CD8-positive, alpha-beta T cell (primary cell): ENCODE measurements at places on chromosomes 16 and 17. TPM values are rescaled to one million over a fixed set of nuclear protein-coding genes. Genes with fewer than 3 reads are reported as not detected.

The ABCC12 gene
- not detected for total RNA-seq

DNA sequence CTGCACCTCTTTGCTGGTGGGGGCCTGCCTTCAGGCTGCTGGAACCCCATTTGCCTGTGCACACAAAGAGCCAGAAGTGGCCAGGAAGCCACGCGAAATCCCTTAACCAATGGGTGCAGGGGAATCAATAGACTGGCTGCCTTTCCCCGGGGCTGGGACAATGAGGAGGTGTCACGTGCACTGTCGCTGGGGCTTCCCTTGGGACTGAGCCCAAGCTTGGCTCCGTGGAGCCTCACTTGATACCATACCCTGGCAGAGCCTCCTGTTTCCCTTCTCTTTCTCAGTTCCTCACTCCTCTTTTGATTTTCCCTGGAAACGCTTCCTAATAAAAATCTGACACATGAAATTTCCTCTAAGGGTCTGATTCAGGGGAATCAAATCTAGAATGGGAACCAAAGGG, 38.8 kb upstream of the C16orf82 start:
- no peak for DNase-seq

DNA sequence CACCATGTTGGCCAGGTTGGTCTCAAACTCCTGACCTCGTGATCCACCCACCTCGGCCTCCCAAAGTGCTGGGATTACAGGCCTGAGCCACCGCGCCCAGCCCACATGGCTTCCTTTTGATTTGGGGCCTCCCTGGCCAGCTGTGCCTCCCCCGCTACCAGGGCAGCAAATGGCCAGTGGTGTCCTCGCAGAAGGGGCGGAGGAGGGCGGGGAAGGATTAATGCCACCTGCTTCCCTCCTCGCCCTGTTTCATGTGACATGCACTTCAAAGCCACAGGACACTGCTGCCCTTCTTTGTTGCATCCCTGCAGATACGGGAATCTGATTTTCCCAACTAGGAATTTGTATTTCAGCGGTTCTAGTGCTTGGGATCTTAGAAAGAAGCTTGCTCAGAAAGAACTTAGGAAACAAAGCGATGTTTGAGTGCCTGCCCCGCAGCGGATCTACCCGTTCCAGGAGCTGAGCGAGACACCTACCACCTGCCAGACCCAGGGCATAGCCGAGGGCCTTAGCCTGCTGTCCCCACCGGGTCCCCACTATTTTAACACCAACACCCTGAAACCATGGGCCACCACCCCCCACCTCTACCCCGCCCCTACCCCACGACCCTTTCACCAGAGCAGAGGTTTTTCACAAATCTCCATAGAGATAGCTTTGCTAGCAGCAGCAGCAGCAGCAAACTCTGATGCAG, 37.7 kb upstream of the CCDC182 start:
- no peak for DNase-seq

The SLX4 gene
- total RNA-seq, result 5.1 TPM

GRCh38 chr16:72649254-72649944, 398.5 kb downstream of the ZFHX3 start:
- DNase-seq, result no peak

The YBX2 gene
- total RNA-seq, result not detected

The NAA38 gene
- total RNA-seq, result 14.3 TPM

DNA sequence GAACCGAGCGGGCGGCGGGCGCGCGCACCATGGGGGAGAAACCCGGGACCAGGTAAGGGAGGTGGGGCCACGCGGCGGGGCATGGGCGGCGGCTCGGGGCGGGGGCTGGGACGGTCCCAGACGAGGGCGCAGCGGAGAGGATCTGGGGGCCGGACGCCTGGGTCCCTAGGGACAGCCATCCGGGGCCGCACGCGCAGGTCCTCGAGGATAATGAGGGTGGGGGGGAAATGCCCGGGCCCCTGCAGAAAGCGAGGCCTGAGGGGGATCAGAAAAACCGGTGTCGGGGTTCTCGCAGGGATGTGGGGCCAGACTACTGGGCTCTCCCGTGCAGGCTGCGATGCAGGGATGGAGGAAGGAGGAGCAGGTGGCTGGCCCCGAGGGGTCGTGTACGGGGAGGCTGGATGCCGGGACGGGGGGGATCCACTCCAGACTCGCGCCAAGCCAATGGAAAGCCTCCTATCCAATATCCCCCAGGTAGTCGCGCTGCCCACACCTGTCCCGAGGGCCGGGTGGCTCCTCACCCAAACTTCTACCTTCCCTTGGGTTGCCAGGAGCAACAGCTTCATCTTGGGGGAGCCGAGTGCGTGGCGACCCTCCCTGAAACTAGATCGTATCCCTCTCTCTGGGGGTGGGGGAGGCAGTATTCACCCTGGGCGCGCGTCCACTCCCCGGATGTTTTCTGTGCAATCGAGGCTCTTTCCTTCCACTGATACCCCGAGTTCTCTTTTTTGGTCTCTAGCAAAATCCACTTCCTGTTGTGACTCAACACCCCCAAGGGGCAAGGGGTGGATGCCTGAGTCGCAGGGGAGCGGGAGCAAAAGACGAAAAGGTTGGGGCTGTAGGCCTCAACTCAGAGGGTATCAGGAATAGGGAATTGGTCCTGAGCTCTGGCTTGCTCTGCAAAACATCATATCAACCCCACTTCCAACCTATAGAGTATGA, 532 bp downstream of the ARRB2 start:
- peak; percentile 75 for DNase-seq

GRCh38 chr17:7079581-7080455, at the start of gene CLEC10A:
Gene CLEC10A (minus strand): TSS chr17:7080251. CDS start chr17:7078812, 1,439 bp downstream.
- DNase-seq, result no peak

The CNTNAP4 gene
- not detected for total RNA-seq

GRCh38 chr17:78862073-78863023, 21.7 kb upstream of the USP36 start:
- DNase-seq, result no peak

The ABCA8 gene
- not detected for total RNA-seq

The PIRT gene
- total RNA-seq, result not detected

The EFCAB13 gene
- 10.7 TPM for total RNA-seq

The CACNG1 gene
- total RNA-seq, result not detected

The LPO gene
- total RNA-seq, result not detected

- no peak for DNase-seq
These were observed 89.8 kb upstream of the GNAO1 start for GRCh38 chr16:56101480-56101879.

DNA sequence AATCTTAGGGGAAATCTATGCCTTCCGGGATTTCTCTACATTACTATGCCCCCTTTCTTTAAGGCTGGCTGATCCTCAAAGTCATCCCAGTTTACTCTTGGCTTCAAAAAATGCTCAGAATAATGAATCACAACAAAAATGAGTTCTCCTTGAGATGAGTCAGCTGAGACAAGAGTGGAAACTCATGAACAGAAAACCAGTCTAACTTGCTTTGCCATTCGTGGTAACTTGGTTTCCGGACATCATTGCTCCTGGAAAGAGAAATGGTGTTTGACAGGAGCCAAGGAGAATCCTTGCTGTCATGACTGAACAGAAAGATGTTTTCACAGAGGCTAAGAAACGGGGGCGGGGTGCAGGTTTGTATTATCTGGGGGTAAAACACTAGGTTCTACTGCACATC, 435.6 kb upstream of the DYNLRB2 start:
- no peak for DNase-seq

The FOXJ1 gene
- 2.2 TPM for total RNA-seq

- DNase-seq, result no peak
These were observed 2.3 kb downstream of the BAHCC1 start for GRCh38 chr17:81397314-81398175.

The HEATR9 gene
- 2.1 TPM for total RNA-seq

- no peak for DNase-seq
These were observed 23.0 kb downstream of the NLRC5 start for GRCh38 chr16:57012353-57012752.

- no peak for DNase-seq
These were observed 38.8 kb downstream of the IST1 start for GRCh38 chr16:71933913-71934695.

DNA sequence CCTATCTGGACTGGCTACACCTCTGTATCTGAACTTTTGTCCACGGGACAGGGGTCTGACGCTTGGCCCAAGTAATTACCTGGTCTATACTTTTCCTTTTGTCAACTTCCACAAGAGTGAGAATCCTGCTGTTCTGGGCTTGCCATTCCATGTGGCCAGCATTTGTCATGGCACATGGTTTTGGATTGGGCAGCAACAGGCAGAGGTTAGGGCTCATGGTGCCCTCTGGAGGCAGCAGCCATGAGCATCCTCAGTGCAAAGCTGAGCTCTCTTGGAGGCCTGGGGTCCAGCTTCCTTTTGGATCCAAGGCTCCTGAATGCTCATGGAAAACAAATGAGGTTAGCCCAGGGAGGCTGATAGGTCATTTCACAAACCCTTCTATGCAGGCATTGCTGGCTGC, 7.5 kb upstream of the EDC4 start:
- DNase-seq, result peak; percentile 40

The KRT40 gene
- not detected for total RNA-seq

DNA sequence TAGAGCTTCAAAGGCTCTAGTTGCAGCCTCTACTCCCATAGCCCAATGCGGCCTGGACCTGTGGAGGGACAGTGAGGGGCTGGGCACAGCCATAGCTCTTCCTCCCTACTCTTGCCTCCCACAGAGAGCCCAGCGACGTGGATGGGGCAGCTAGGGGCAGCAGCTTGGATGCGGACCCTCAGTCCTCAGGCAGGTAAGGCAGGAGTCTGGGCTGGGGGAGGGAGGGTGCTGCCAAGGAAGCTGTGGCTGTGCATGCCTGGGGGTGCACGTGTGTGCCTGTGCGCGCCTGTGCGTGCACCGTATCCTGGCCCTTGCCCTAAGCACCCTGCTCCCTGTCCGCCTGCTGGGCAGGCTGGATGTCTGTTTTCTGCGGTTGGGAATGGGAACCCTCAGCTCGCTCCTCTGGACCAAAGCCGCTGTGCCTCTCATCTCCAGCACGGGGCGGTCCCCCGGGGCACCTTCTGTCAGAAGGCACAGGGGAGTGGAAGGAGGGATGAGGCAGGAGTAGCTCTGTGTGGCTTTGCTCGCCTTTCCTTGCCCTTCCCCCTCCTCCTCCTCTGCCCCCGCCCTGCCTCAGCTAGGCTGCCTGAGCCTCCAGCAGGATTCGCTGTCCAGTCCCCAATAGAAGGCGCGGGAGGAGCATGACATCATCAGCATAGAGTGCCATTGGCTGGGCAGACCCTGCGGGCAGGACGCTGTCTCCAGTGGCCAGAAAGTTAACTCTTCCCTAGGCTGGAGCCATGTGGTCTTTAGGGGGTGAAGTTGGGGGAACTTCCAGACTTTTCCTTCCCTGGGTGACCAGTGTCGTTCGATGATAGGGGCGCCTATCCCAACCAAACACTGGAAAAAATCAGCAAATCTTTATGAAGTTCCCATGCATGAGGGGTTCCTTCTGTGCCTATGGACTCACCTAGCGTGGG, 797 bp downstream of the PRCD start:
- DNase-seq, result no peak

DNA sequence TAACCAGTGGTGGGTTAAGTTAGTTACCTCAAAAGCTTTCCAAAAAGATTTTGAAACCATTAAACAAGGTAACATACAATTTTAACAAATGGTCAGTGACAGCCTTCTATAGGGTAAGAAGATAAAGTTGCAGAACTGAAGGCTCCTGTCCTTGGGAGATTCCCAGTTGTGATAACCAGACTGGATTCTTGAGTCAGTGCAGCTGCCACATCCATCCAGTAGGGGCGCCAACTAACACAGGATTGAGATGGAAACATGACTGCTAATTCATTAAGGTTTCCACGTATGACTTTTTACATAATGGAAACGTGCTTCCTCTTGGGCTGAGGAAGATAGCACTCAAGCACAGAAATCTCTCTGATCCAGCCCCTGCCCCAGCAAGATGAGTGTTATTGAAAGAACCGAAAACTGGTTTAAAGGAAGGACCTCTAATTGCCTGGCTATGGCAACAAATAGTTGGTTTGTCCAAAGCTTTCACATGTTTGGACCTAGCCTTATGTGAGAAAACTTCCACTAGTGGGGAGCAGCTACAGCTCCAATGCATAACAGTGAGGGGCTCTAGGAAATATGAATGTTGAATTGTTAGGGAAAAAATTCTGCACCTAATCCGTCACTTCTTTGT, 269.8 kb upstream of the MYOCD start:
- DNase-seq, result no peak

GRCh38 chr16:2883458-2883908, 468 bp downstream of the FLYWCH2 start:
- no peak for DNase-seq

GRCh38 chr17:17877529-17878358, 41.0 kb upstream of the SREBF1 start:
- DNase-seq, result no peak

The SLC38A8 gene
- not detected for total RNA-seq

DNA sequence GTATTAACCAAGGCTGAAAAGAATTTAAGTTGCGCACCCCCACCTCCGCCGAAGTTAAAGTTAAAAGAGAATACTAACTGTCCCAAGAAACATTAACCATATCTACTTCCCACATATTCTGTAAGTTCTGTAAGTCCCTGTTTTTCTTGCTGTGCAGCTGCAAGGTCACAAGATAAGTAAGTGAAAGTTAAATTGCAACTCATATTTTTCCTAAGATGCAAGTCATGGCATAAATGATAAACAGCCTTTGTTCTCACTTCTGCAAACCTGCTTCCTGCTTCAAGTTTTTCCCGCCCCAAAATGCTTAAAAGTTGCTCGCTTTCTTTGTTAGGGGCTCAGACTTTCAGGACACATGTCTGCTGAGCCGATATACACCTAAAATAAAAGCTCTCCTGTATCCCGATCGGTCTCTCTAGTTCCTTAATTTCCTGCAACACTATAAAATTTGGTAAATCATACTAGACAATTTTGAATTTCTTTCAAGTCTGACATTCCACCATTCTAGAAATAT, 32.6 kb upstream of the ABCA9 start:
- DNase-seq, result no peak

The KIFC3 gene
- 1.1 TPM for total RNA-seq

GRCh38 chr17:42408061-42408460, 15.0 kb downstream of the CAVIN1 start:
- no peak for DNase-seq

The HIGD1B gene
- total RNA-seq, result not detected

GRCh38 chr17:36085765-36086164, 4.2 kb downstream of the CCL3 start:
- DNase-seq, result no peak

DNA sequence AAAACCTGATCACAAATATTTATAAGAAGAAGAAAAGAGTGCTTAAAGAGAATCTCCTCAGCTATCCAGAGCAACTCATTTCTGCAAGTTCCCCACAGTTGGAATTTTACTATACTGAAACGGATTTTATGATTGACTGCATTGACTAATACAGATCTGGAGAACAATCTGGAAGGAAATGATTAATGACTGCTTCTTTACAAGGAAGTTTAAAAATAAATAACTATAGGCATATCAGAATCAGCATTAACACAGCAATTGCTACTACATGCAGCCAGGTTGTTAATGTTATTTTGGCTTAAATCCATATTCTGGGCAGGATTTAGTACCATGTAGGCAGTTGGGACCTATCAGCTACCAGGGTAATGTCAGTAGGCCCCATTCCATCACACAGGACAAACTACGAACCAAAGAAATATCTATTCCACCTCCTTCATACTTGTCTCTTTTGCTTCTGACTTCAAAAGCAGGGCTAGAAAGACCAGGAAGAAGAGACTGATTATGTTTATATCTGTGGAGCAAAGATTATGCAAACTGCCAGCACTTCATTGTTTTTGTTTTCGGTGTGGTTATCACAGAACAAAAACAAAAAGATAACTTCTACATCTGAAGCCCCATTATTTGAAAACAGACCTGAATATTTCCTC, 3.9 kb downstream of the SKAP1 start:
- no peak for DNase-seq

GRCh38 chr17:51351080-51351479, 90.7 kb downstream of the UTP18 start:
- no peak for DNase-seq

The CLEC3A gene
- not detected for total RNA-seq

The MRM1 gene
- total RNA-seq, result 1.4 TPM

- DNase-seq, result no peak
These were observed 11.3 kb downstream of the DOK4 start for GRCh38 chr16:57474671-57475661.
